Stimulated activated CD8-positive, alpha-beta memory T cell treated with anti-CD3 and anti-CD28 coated beads, Interleukin-4, amount 100 ng/mL, for 1 hour (primary cell): ENCODE measurements at places on chromosomes 11 and 22.
A peak's percentile ranks its signal among the peaks of the same experiment; 100 is the strongest.

DNA sequence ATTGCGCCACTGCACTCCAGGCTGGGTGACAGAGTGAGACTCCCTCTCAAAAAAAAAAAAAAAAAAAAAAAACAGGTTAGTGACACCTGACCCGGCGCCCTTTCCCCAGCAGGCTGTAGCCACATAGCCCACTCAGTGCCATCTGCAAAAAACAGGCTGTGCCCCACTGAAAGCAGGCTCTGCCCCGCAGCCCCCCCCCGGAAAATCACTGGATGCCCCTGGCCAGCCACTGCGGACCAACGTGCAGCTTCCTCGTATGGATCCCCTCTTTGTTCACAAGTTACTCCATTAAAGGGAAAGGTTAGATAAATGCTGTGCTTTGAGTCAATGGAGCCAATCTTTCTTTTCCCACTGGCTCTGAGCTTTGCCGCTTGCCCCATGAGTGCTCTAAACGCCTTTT, 660.3 kb downstream of the TBC1D22A start:
- no peak for DNase-seq

GRCh38 chr22:29484642-29485041, 4.6 kb downstream of the NEFH start:
- DNase-seq: no peak

GRCh38 chr22:46798366-46799350, 36.2 kb downstream of the TBC1D22A start:
- peak; percentile 44 for DNase-seq

- no peak for DNase-seq
Measured at GRCh38 chr22:22827187-22827939, 60.3 kb upstream of the IGLL5 start.

DNA sequence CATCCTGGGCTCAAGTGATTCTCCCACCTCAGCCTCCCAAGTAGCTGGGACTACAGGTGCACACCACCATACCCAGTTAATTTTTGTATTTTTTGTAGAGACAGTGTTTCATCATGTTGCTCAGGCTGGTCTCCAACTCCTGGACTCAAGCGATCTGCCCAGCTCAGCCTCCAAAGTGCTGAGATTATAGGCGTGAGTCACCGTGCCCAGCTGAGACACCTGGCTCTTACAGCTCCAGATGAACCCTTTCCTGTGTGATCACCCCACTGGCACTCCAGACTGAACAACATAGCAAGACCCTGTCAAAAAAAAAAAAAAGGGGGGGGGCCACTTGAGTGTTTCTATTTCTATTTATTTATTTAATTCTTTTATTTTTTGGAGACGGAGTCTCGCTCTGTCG, 1.0 kb upstream of the ADSL start:
- DNase-seq: no peak

GRCh38 chr11:102014756-102015155, 32.5 kb upstream of the CFAP300 start:
- DNase-seq: no peak

- DNase-seq: no peak
Measured at GRCh38 chr22:45323695-45324094, 14.0 kb downstream of the FAM118A start.

DNA sequence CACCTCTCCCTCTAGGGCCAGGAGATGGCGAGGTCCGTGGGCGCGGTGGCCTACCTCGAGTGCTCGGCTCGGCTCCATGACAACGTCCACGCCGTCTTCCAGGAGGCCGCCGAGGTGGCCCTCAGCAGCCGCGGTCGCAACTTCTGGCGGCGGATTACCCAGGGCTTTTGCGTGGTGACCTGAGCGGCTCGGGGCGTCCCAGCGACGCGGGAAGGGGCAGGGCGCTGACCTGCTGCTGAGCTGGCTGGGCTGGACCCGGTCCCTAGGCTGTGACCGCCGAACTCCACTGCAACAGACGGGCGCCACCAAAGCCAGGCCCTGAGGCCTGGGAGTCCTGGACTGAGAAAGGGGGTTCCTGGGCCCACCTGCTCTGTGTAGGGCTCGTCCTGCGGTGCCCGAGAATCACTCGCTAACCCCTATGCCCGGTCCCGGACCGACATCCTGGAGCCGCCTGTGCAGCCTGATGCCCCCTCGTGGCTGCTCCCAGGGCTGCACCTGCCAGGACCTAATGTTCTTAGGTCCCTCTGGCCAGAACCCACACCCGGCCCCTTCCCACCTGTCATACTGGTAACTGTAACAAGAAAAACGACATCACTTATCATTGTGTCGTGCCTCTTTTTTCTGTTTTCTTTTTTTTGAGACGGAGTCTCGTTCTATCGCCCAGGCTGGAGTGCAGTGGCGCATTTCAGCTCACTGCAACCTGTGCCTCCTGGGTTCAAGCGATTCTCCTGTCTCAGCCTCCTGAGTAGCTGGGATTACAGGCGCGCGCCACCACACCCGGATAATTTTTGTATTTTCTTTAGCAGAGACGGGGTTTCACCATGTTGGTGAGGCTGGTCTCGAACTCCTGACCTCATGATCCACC, 15.0 kb downstream of the RHOD start:
- peak; percentile 54 for DNase-seq

GRCh38 chr22:46546466-46547178, 9.2 kb upstream of the CELSR1 start:
- DNase-seq: no peak

DNA sequence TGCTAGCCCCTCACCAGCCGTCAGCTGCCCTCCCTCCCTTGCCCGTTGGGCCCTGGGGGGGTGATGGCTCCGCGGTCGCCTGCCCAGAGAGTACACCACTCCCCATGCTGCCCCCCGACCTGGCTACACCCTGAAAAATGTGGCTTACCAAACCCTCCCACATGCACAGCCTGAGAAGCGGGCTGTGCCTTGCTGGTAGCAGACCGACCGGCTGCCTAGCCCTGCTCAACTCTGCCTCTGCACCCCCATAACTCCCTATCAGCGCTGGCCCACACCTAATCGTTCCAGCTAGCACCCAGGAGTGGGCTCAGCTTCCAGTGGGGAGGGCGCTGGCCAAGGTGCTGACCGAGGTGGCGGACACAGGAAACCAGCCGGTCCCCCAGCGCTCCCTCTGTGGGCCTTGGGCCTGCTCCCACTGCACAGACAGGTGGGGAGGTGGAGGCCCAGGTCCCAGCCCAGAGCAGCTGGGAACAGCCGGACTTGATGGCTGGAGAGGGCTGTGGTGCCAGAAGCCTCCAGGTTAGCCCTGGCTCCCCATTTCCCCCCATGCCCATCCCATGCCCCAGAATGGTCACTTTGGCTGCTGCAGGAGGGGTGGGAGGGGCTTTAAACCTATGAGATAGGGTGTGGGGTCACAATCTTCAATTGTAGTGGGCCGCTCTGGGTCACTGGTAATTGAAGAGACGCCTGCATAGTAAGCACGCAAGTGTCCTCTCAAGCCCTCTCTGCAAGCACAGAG, 32.1 kb upstream of the PRODH start:
- no peak for DNase-seq

DNA sequence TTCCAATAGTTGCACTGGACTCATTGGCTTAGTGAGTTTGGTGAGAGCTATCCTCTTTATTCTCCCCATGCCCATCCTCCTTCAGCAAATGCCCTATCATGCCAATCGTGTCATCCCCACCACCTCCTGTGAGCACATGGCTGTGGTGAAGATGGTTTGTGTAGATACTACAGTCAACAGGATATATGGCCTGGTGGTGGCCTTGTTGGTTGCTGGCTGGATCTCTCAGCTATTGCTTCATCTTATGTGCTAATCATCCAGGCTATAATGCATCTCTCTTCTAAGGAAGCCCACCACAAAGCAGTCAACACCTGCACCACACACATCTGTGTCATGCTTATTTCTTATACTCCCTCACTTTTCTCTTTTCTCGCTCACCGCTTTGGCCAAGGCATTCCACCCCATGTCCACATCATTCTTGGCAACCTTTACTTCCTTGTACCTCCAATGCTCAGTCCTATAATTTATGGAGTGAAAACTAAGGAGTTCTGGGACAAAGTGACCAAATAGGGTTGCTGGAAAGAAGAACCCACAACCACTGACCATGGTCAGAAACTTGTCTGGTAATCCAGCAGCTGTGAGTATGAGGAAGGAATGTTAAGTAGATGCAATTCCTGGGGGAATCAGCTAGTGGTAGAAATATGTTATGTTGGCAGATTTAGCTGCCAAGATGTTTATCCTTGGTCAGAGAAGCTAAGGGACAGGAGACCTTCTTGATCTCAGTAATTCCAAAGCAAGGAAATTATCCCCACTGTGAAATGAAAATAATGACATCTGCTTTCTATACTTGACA, 16.3 kb upstream of the OR56B1 start:
- DNase-seq: no peak

DNA sequence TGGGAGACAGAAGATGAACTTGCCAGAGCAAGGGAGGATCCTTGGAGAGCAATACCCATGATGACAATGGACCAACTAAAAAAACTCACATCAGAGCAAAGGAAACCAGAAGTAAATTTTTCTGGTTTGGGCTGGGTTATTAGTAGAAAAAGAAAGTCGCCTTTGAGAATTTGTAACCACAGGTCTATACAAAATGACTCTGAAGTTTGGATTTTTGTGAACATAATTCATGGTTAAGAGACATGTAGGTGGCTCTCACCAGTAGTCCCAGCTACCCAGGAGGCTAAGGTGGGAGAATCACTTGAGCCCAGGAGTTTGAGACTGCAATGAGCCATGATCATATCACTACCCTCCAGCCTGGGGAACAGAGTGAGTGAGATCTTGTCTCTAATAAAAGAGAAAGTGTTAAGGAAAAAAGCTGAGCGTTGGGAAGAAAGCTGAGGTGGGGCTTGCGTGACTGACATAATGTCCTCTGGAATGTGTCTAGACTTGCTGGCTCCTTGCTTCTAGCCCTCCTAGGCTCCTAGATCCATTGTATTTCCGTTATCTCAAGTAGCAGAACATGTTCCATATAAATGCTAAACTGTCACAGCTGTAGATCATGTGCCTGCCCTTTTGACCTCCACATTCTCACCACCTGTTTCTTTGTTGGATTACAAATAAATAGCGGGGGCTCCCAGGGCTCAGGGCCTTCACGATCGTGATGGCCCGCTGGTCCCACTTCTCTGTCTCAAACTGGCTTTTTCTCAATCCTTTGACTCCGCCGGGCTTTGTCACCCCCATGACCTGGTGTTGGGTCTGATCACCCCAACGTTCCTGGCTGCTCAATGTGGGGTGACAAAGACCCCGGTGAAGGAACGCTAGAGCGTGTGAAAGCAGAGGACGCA, 56.2 kb upstream of the SC5D start:
- DNase-seq: no peak

DNA sequence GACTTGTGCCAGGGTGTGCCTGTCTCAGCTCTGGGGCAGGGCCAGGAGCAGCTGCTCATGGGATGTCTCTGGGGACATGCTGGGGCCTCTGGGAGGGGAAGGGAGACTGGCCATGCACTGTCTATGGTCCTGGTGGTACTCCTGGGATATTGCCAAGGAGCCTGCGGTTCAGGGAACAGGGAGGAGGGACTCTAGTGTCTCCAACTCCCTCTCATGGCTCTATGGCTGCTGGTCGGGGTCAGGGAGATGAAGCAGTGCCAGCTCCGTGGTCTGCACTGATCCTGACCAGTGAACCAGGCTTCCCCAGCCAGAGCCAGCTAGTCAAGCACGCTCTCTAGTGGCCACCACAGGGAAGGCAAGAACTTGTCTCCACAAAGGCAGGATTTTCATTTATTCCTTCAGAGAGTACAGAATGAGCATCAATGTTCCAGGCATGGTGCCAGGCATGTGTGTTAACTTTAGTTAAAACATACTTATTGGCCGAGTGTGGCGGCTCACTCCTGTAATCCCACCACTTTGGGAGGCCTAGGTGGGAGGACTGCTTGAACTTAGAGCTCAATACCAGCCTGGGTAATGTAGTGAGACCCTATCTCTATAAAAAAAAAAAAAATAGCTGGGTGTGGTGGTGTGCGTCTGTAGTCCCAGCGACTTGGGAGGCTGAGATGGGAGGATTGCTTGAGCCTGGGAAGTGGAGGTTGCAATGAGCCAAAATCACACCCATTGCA, 2.5 kb upstream of the BEST1 start:
- peak; percentile 49 for DNase-seq

DNA sequence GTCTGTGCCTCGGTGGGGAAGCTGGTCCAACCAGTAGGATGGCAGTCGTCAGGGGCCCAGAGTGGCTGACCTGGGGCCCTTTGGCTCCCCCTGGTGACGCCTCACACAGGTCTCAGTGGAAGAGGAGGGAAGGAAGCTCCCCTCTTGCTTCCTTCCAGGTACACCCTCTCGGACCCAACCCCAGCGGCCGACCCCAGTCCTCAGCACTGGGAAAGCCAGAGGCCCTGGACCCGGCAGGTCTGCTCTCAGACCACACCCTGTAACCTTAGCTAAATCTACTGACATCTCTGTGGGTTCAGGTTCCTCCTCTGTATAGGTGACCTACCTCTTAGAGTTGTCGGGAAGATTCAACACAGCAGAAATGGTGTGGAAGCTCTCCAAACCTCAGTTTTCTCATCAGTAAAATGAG, 3.4 kb upstream of the SCUBE1 start:
- peak; percentile 28 for DNase-seq

DNA sequence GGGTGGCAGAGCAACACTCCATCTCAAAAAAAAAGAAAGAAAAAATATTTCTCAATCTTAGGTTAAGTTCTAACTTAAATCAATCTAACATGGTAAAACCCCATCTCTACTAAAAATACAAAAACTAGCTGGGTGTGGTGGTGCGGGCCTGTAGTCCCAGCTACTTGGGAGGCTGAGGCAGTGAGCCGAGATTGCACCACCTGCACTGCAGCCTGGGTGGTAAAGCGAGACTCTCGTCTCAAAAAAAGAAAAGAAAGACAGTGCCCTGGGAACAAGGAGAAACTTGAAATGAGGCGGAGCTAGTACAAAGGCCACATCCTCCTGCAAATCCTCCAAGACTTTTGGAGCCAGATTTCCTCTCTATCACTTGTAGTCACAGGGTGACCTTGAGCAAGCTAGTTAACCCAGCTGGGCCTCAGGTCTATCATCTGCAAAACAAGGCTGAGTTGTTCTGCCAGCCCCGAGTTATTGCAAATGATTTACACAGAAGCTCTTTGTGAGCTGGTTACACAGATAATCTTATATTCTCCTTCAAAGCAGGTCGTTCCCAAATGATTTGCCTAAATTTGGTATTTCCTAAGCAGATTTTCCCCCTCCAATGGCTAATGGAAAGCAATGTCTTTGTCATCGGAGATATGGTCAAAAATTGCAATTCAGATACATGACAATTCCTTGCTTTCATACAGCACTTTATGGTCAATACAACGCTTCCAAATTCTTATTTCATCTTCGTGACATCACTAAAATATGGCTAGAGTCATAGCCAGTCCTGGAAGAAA, 1.9 kb downstream of the ANKRD54 start:
- DNase-seq: no peak

GRCh38 chr22:27778294-27779090, 23.1 kb downstream of the MN1 start:
- no peak for DNase-seq
